ENCODE measurements at places on chromosomes 4 and X. TPM values are rescaled to one million over a fixed set of nuclear protein-coding genes. Genes with fewer than 3 reads are reported as not detected.

The IL2RG gene
- not detected for total RNA-seq

The S100G gene
- total RNA-seq, result not detected

The SLC6A14 gene
- not detected for total RNA-seq

The POU3F4 gene
- total RNA-seq, result not detected

The CXCR3 gene
- not detected for total RNA-seq

The TRMT44 gene
- total RNA-seq, result 11.9 TPM

The ZGRF1 gene
- total RNA-seq, result 7.7 TPM

The C4orf54 gene
- total RNA-seq, result not detected

The PRR32 gene
- not detected for total RNA-seq

The SMARCA1 gene
- 27.2 TPM for total RNA-seq

The AFM gene
- total RNA-seq, result not detected

The GPC3 gene
- total RNA-seq, result not detected

The LRCH2 gene
- total RNA-seq, result 2.7 TPM

The S100P gene
- total RNA-seq, result not detected

The FRG2 gene
- total RNA-seq, result not detected

The BST1 gene
- total RNA-seq, result 9.4 TPM

The TLL1 gene
- under 0.01 TPM for total RNA-seq

The GAGE12E gene
- total RNA-seq, result not detected

The SPANXN3 gene
- total RNA-seq, result not detected

The CENPVL2 gene
- total RNA-seq, result not detected

The TMEM31 gene
- total RNA-seq, result not detected

The P2RY10 gene
- total RNA-seq, result not detected

The GAB3 gene
- 0.84 TPM for total RNA-seq

The VCX3B gene
- total RNA-seq, result not detected

The PTTG2 gene
- total RNA-seq, result not detected

The RBM47 gene
- total RNA-seq, result 0.50 TPM

The ADGRG4 gene
- not detected for total RNA-seq

The TLR1 gene
- total RNA-seq, result 0.84 TPM

The PRKX gene
- 10.3 TPM for total RNA-seq

The FGF13 gene
- total RNA-seq, result not detected

The F11 gene
- not detected for total RNA-seq

The NAP1L2 gene
- not detected for total RNA-seq

The PASD1 gene
- not detected for total RNA-seq

The TMSB15B gene
- 9.1 TPM for total RNA-seq

The CXorf49 gene
- total RNA-seq, result not detected

The HSD17B11 gene
- total RNA-seq, result 30.1 TPM

The RAB40A gene
- not detected for total RNA-seq

The CENPI gene
- total RNA-seq, result 35.3 TPM

The IL2 gene
- total RNA-seq, result not detected

The UGT2B11 gene
- not detected for total RNA-seq

The NSUN7 gene
- total RNA-seq, result 0.67 TPM

The MGAT4D gene
- total RNA-seq, result not detected

The CTAG1B gene
- total RNA-seq, result not detected

The SPRY1 gene
- 8.0 TPM for total RNA-seq

The MGST2 gene
- total RNA-seq, result 16.3 TPM

The AMOT gene
- 5.0 TPM for total RNA-seq

The PRPS1 gene
- 27.1 TPM for total RNA-seq

The CABS1 gene
- total RNA-seq, result not detected

The SPANXA1 gene
- not detected for total RNA-seq

The TRAM1L1 gene
- total RNA-seq, result 3.9 TPM

The DOK7 gene
- not detected for total RNA-seq

The VEGFD gene
- total RNA-seq, result under 0.01 TPM

The RBMXL3 gene
- total RNA-seq, result not detected

The JADE3 gene
- total RNA-seq, result 1.6 TPM

The PORCN gene
- 11.8 TPM for total RNA-seq

The STARD8 gene
- total RNA-seq, result 2.7 TPM

The PROM1 gene
- total RNA-seq, result 0.17 TPM
